ENCODE measurements at places on chromosomes 3 and 15. TPM values are rescaled to one million over a fixed set of nuclear protein-coding genes. Genes with fewer than 3 reads are reported as not detected.
A peak's percentile ranks its signal among the peaks of the same experiment; 100 is the strongest.

SEC22A gene
- 16.7 TPM for total RNA-seq

CASR gene
- total RNA-seq = not detected

- H3K27ac ChIP-seq = no peak overlapping the region
- peaks cover 29% of the 10 kb centered on the region for H3K36me3 ChIP-seq
- DNase-seq = no peak
- H3K4me1 ChIP-seq = peaks cover 4% of the 10 kb centered on the region
Observed at GRCh38 chr3:3154879-3155610, 24.4 kb downstream of the CRBN start.

GRCh38 chr3:39126532-39127071 is 19.1 kb downstream of the TTC21A start:
- peak; percentile 29 for DNase-seq
- no peaks in the 10 kb centered on the region for H3K27me3 ChIP-seq
- H3K27ac ChIP-seq = no peak overlapping the region
- peaks cover 19% of the 10 kb centered on the region for H3K4me1 ChIP-seq

DNA sequence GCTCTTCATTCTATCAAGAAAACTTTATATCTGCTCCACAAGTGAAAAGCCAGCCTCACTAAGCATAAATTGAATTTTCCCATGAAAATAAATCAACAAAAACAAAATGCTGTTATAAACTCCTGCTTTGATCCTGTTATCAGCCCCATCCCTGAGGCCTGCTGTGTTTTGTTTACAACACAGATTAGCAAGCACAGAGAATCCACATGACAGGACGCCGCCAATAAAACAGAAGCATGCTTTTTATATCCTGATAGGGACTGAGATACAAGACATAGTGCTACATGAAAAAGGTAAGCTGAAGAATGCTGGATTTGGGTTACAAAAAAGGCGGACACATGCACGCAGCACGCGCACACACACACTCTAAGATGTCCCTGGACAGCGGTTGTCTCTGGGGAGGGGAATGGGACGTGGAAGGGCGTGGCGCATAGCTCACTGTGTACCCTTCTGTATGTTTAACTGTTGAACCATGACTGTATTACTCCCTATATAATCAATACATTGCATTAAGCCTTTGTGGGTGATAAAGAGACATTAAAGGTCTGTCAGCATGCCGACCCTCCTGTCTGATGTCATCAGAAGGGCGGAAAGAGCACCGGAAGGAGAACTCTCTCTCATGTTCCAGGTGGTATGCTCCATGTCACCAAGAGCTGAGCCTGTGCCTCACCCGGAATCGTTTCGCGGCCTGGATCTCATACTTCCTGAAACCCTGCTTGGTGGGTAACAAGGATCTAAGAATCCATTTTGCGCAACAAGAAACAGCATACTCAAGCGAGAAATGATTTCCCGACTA is 93.9 kb downstream of the IQSEC1 start:
- peaks cover 3% of the 10 kb centered on the region for H3K27me3 ChIP-seq
- no peak overlapping the region for H3K4me3 ChIP-seq
- no peaks in the 10 kb centered on the region for H3K4me1 ChIP-seq
- DNase-seq = no peak

DNA sequence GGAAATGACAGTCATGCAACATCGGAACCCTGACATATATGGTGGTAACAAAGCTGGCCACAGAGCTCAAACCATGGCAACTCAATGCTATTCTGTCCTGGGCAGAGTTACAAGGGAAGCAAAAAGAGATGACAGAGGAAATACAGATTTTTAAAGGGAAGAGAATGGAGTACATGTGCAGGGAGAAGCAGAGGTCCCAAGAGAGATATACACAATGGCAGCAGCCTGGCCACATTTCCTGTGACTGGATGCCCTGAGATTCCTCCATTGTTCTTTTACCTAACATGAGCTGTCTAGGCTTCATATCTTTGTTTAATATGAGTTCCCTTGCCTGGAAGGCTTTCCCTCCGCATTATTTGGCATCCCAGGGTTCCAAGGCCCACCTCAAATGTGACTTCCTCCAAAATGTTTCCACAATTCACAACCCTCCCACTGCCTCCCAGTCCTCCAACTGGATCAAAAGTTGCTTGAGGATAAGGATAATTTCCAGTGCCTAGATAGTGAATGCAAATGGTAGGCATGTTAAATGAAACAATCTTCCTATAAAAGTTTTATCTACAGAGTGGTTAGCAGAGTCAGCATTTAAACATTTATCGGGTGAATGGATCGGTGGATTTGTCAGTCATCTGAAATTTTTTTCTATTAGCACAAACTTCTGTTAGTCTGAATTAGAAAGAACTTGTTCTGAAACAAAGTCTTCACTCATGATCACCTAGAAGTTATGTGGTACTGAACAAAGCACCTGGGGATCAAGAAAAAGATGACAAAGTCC is 86.2 kb downstream of the DHX30 start:
- DNase-seq = no peak
- H3K36me3 ChIP-seq = peaks cover 48% of the 10 kb centered on the region
- H3K4me3 ChIP-seq = no peak overlapping the region
- peak overlapping the region; percentile 6 for H3K27ac ChIP-seq

DNA sequence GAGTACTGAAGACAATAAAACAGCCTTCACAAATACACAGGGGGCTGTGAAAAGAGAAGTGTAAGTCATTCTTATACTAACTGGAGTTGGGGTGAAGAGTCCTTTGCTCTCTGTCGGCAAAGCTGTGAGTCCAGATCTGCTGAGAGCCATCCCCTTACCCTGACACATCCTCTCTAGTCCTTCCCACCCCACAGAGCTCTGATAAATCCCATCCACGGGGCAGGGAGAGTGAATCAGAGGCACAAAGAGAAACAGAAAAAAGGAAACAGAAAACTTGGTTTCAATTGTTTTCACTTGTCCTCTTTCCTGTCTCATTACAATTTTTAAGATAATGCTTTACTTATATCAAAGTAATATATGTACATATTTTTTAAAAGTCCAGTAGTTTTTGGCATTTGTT is 18.2 kb upstream of the ZNF639 start:
- no peaks in the 10 kb centered on the region for H3K4me1 ChIP-seq
- no peak overlapping the region for H3K4me3 ChIP-seq
- DNase-seq = no peak
- no peaks in the 10 kb centered on the region for H3K27me3 ChIP-seq
- no peak overlapping the region for H3K27ac ChIP-seq
- no peaks in the 10 kb centered on the region for H3K36me3 ChIP-seq

- peaks cover 23% of the 10 kb centered on the region for H3K27me3 ChIP-seq
- H3K4me3 ChIP-seq = no peak overlapping the region
- no peaks in the 10 kb centered on the region for H3K36me3 ChIP-seq
Observed at GRCh38 chr3:126160243-126161210, 19.9 kb downstream of the ALDH1L1 start.

DNA sequence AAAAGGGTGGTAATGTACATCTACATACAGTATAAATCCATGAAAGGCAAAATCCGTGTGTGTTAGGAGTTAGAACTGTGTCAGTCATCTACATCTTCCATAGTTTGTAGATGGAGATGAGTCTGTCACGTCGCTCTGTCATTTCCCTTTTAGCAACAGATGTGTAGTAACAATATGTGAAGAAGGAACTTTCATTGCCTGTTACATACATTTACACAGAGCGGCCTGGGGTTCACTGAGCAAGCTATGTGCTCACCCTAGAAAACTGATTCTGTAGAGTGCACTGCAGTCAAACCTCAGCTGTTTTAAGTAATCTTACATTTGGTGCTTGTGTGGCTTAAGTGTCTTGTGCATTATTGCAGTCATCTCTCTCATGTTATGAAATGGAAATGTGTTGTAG is 41.6 kb upstream of the AP3B2 start:
- peaks cover 16% of the 10 kb centered on the region for H3K36me3 ChIP-seq
- H3K27me3 ChIP-seq = no peaks in the 10 kb centered on the region
- H3K4me1 ChIP-seq = peaks cover 31% of the 10 kb centered on the region
- no peak for DNase-seq
- H3K4me3 ChIP-seq = peak overlapping the region; percentile 96
- H3K27ac ChIP-seq = peak overlapping the region; percentile 92

- H3K27me3 ChIP-seq = peaks cover 2% of the 10 kb centered on the region
- H3K27ac ChIP-seq = no peak overlapping the region
- DNase-seq = no peak
- H3K4me3 ChIP-seq = no peak overlapping the region
- H3K4me1 ChIP-seq = peaks cover 21% of the 10 kb centered on the region
Observed at GRCh38 chr3:72720566-72720965, 127.7 kb downstream of the SHQ1 start.

- DNase-seq = no peak
- H3K4me1 ChIP-seq = peaks cover 17% of the 10 kb centered on the region
- H3K4me3 ChIP-seq = peak overlapping the region; percentile 18
- H3K27me3 ChIP-seq = no peaks in the 10 kb centered on the region
Observed at GRCh38 chr3:197317250-197317963, 19.0 kb upstream of the DLG1 start.

STRIT1 gene
- total RNA-seq = not detected

DNA sequence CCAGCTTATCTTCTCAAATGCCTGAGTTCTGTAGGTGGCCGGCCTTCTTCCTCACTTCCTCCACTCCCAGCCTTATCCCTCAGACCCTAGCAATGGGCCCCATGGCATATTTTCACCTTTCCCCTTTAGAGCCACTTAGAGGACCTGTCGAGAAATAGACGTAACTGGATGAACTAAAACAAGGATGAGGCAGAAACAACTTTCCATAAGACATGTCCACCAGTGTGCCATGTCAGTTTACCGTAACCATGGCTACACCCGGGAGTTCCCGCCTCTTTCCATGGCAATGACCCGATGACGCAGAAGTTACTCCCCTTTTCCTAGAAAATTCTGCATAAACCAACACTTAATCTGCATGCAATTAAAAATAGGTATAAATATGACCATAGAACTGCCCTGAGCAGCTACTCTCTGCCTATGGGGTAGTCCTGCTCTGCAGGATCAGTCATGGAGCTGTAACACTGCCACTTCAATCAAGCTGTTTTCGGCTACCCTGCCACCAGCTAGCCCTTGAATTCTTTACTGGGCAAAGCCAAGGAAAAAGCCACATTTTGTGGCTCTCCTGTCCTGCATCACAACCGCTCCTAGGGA is 55.1 kb upstream of the ZBTB38 start:
- H3K27ac ChIP-seq = no peak overlapping the region
- no peak for DNase-seq
- no peaks in the 10 kb centered on the region for H3K36me3 ChIP-seq

DNA sequence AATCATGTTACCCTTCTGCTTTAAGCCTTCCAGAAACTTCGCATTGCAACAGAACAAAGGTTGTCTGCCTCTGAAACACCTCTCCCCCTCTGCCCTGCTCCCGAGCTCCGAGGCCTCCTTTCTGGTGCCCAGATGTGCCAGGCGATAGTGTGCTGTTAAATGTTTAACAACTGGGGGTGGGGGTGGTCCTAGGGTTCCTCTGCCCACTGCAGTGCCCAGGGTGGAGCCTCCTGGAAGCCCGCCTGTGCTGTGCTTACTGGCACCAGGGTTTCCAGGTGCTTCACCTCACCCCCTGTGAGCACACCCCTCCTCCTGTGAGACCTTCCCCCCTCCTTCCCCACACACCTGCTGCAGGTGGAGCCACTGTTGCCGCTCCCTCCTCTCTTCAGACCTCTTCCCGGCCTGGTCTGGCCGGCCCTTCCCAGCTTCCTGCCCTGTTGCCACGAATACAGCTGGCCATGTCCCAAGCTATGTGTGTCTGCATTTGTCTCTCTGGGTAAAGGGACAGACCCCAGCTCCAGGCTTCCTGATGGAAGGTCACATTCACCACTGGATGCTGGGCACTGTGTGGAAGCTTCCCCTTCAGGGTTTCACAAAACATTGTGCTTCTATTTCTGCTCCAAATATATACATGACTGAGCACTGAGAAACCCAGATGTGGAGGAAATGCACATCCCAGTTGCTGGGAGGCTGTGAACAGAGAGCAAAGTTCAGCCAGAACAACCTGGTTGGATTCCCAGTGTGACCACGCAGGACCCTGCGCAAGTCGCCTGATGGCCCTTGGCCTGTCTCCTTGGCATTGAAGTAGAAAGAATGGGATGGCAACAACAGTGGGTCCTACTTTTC is 37.2 kb downstream of the MGLL start:
- H3K36me3 ChIP-seq = peaks cover 5% of the 10 kb centered on the region
- no peak overlapping the region for H3K4me3 ChIP-seq
- peaks cover 66% of the 10 kb centered on the region for H3K4me1 ChIP-seq
- H3K27ac ChIP-seq = no peak overlapping the region
- no peaks in the 10 kb centered on the region for H3K27me3 ChIP-seq

TTLL13 gene
- not detected for total RNA-seq

GSK3B gene
- 61.7 TPM for total RNA-seq

- no peak overlapping the region for H3K27ac ChIP-seq
- H3K36me3 ChIP-seq = peaks cover 10% of the 10 kb centered on the region
- no peak overlapping the region for H3K4me3 ChIP-seq
- H3K4me1 ChIP-seq = peaks cover 58% of the 10 kb centered on the region
- DNase-seq = no peak
- H3K27me3 ChIP-seq = no peaks in the 10 kb centered on the region
Observed at GRCh38 chr15:78050826-78051225, 26.7 kb downstream of the TBC1D2B start.

DNA sequence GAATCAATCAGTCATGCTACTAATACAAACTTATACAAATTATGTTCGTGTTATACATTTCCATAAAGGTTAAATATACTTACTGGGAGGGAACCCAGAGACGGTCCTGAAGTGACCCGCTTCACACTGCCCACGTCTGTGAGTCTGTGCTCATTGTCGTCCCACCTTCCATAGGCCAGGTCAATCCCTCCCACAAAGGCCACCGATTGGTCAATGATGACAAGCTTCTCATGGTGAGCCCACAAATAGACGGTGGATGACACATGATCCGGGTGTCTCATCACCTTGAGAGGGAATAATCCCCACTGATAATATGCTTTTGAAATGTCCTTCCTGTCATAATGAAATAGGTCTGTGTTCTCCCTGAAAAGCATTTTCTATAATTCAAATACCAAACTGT is 121.7 kb downstream of the PLD1 start:
- H3K27me3 ChIP-seq = no peaks in the 10 kb centered on the region
- peaks cover 25% of the 10 kb centered on the region for H3K36me3 ChIP-seq
- DNase-seq = no peak
- no peak overlapping the region for H3K27ac ChIP-seq
- H3K4me3 ChIP-seq = no peak overlapping the region

ZNF197 gene
- total RNA-seq = 20.2 TPM

- no peak overlapping the region for H3K27ac ChIP-seq
- H3K36me3 ChIP-seq = peaks cover 3% of the 10 kb centered on the region
- no peaks in the 10 kb centered on the region for H3K27me3 ChIP-seq
- no peak for DNase-seq
- H3K4me1 ChIP-seq = peaks cover 41% of the 10 kb centered on the region
Observed at GRCh38 chr3:113247068-113247467, 35.7 kb downstream of the BOC start.

GRCh38 chr3:27081992-27082607 is 287.1 kb downstream of the NEK10 start:
- no peak overlapping the region for H3K27ac ChIP-seq
- H3K36me3 ChIP-seq = no peaks in the 10 kb centered on the region
- H3K4me3 ChIP-seq = no peak overlapping the region
- H3K27me3 ChIP-seq = no peaks in the 10 kb centered on the region
- DNase-seq = no peak
- H3K4me1 ChIP-seq = peaks cover 9% of the 10 kb centered on the region

GRCh38 chr15:95647531-95648277 is 682.8 kb upstream of the NR2F2 start:
- H3K36me3 ChIP-seq = no peaks in the 10 kb centered on the region
- no peak overlapping the region for H3K4me3 ChIP-seq
- H3K27ac ChIP-seq = no peak overlapping the region

SLC27A2 gene
- not detected for total RNA-seq

IQCF5 gene
- not detected for total RNA-seq
